NCI-H2029 (cell line): ENCODE measurements at places on chromosomes 5 and 9.

DNA sequence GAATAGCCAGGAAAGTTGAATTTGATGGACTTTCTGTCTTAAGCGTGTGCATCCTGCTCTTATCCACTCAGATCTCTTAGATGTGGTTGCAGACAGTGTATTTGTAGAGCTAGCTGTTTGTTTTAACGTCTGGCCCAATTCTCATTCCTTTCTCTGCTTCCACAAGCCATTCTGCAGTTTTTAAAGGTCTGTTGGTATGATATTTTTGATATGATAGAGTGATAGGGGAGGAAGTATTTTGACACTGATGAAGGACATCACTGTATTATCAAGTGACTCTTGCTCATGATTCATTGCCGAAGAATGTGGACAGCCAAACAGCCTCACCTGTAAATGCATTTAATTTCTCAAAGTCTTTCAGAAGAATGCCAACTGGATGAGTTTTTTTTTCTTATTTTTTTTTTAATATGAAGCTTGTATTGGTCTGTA, 4.5 kb downstream of the TJP2 start:
- no peak for DNase-seq

DNA sequence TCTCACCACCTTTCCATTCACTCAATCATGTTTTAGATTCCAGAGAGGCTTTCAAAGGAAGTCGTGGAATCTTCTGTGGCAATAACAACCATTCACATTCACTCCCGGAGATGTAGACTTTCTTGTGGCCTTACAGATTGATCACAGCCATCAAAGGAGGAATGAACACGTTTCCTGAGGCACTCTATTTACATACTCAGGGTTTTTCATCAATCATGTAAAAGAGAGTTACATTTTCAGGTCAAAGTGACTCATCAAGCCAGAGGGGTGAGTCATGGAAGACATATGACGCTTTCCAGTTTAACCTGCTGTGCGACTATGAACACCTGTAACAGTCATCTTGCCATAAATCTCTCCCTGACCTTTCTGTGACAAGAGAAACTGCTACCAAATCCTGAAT, 39.3 kb upstream of the RAD23B start:
- peak; percentile 64 for DNase-seq

- DNase-seq, result no peak
Measured at GRCh38 chr9:113548221-113549041, 84.9 kb downstream of the RGS3 start.

DNA sequence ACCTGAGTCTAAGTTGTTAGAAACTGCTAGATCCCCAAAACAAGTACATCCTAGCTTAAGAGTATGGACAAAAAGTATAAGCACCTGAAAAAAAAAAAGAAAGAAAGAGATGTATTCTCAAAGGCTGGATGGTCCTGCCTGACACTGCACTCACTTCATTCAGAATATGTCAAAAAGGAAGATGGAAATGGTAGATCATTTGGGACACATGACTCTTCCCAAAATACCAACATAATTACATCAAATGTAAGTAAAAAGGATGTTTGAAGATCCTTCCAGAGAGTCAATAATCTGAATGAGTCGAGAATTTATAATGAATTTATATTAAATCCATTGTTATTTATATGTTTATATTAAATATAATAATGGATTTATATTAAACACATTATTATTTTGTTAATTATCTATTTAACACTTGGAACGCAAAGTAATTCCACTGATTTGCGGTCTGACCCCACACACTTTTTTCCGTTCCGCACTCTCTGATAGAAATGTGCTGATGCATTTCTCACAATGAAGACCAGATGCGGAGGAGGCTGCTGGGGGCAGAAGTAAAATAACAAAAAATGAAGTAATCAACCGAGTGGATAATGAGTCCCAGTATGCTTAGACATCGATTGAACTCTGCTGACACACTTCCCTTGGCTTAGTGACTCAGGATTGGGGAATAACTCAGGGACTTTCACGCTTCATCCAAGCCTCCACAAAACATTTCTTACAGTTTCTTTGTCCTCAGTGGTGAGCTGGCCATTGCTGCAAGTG, 201.2 kb downstream of the ADAMTS12 start:
- no peak for DNase-seq

- no peak for DNase-seq
Measured at GRCh38 chr5:10896016-10896415, 135.0 kb upstream of the DAP start.

GRCh38 chr9:21984101-21984500, 10.1 kb downstream of the CDKN2A start:
- no peak for DNase-seq

- no peak for DNase-seq
Measured at GRCh38 chr5:176891331-176891958, 7.7 kb downstream of the HK3 start.

DNA sequence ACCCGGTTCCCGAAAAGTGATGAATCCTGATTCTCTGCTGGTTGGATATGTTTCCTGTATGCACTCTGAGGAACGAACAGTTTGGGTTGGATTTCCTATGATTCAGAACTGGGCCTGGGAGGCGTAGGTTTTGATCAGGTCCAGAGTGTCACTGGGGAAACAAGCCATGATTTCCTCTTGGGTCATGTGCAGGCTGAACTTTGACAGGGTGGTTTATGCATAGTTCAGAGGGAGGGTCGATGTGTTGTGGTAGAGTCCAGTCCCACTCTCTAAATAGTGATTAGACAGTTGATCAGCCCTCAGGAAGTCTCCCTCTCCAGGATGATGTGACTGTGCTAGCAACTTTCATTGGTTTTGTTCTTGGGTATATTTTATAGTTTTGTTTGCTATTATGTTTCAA, 17.4 kb downstream of the ATG10 start:
- DNase-seq, result no peak

- DNase-seq, result no peak
Measured at GRCh38 chr9:31103836-31104235, 1280.6 kb upstream of the ACO1 start.

DNA sequence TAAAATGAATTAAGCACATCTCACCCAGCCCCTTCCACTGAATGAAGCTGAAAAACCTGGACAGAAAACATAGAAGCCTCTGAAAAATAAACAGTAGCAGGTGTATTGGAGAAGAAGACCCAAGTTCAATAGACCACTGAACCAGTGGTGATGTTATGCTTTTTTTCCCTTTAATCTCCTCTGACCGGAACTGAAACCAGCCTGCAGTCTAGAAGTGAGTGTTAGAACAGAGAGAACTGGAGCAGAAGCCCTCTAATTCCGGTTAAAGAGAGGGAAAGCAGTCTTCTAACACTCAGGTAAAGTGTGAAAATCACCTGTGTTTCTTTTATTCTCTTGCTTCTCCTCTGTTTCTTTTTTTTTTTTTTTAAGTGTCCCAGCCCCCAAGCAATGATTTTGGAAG, 83.5 kb upstream of the CCL21 start:
- no peak for DNase-seq

- DNase-seq, result no peak
Measured at GRCh38 chr5:3116366-3116765, 364.9 kb upstream of the IRX2 start.

- DNase-seq, result no peak
Measured at GRCh38 chr9:36129139-36129538, 7.4 kb upstream of the GLIPR2 start.

DNA sequence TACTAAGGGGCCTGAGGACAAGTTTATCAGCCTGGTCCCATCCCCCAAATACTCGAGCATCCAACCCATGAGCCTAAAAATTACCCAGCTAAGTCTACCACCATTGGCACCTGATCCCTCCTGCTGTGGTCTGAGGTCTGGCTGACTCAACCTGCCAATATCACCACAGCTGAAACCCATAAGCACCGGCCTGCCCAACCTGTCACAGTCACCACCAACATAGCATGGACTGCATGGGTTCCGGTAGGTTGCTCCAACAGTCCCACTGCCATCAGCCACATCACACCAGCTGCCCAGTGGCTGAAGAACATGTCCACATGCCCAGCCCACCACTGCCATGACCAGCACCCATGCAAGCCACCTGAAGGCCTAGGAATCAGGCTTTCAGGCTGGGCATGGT, 495.0 kb downstream of the PRELID2 start:
- DNase-seq, result no peak

DNA sequence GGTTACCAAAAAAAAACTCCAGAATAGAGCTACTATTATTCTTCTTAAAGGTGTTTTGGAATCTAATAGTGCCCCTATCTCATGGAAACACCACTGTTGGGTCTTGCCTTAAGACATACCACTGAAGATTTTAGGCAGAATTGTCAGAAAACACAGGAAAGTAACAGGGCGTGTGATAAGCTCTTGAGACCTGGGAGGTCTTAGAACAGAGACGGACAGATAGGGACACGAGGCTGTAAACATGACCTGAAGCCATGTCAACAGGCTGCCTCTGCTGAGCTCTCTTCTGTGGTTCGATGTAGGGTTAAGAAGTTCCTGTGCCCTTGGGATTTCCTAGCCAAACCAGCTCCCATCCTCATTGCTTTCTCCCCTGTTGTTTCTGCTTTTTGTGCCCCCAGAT, 69.3 kb downstream of the CTSL start:
- DNase-seq, result no peak

GRCh38 chr9:1001838-1002237, 25.4 kb downstream of the DMRT3 start:
- no peak for DNase-seq

DNA sequence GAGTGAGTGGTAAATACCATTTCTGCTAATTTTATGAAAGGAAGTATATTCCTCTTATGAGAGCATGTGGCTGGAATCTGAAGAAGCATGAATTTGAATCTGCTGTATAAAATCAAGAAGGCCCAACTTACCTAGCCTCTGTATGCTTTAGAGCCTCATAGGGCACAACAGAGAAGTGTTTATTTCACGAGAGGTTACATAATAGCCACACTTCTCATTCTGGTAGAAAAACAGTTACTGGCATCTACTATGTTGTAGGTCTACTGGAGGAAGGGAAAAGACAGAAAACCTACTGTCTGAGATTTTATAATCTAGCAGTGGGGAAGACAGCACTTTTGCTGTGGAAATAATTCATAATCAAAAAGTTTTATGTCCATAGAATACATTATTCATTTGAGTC, 172.6 kb upstream of the ZNF608 start:
- no peak for DNase-seq

DNA sequence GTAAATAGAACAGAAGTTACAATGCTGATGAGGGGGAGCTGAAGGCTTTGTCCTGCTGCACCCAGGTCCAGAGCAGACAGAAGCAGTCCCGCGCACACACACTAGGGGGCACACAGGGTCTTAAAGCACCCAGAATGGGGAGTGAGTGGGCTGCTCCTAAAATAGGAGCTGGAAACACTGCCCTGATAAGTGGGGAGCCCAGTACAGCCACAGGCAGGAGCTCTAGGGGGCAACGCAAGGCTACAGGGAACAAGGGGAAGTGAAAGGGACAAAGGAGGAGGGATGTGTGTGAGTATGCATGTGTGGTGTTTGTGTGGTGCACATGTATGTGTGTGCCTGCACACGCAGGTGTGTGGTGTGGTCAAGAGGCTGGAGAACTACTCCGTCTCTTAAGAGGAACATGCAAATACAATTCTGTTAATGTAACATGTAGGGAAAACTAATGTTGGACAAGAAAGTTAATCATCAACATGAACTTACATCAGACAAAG, 191.5 kb downstream of the ROR2 start:
- no peak for DNase-seq

GRCh38 chr5:83177803-83178202, 100.5 kb downstream of the XRCC4 start:
- DNase-seq, result no peak
